ENCODE measurements at places on chromosomes 3 and 15.

GRCh38 chr3:140712301-140712700 lies 34.4 kb downstream of the TRIM42 start:
- no peak for DNase-seq

GRCh38 chr15:61146091-61146930 lies 82.8 kb downstream of the RORA start:
- no peak for DNase-seq

GRCh38 chr3:75906555-75907112 lies 121.3 kb upstream of the ZNF717 start:
- DNase-seq = peak; percentile 68

DNA sequence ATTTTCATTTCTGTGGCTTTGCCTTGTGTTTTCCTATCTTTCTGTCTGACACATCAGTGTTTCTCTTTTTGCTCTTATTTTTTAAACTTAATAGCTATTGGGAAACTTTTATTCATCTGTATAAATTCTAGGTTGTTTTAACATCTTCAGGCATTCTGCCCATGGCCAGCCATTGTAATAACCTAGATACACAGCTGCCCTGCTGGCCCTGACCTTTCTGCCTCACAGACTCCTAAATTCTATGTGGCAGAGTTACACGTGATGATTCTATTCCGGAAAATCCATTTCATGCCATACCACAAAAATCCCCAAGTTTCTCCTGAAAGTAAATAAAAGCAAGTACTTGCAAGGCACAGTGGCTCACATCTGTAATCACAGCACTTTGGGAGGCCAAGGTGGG lies 150.1 kb downstream of the UACA start:
- no peak for DNase-seq

GRCh38 chr15:61915640-61916039 lies 144.6 kb downstream of the VPS13C start:
- DNase-seq = no peak

- DNase-seq = no peak
Observed at GRCh38 chr15:33374226-33374914, 63.6 kb downstream of the RYR3 start.

DNA sequence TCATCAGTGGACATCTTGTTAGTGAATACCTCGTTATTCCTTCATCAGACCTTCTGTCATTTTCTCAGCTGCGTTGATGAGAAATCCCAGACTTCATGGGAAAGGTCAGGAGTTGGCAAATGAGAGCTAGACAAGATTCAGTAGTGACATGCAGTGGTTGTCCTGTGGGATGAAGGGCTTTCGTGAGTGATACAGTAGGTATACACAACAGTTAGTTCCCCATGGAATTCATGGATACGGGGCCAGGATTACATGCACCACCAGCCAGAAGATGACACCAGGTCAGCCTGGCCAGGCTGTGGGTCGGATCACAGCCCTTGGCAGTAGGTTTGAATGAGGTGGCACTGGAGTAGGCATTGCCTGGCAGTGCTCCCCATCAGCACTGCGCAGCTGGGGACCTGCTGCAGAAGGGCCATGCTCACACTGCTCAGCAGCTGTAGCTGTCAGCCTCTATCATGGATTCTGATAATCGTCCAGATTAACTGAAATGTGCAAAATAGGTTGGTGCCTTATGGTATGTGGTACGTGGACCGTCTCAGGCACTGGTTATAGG lies 150.1 kb downstream of the SLCO3A1 start:
- DNase-seq = no peak

GRCh38 chr15:71434774-71435173 lies 319.5 kb downstream of the THSD4 start:
- DNase-seq = no peak

DNA sequence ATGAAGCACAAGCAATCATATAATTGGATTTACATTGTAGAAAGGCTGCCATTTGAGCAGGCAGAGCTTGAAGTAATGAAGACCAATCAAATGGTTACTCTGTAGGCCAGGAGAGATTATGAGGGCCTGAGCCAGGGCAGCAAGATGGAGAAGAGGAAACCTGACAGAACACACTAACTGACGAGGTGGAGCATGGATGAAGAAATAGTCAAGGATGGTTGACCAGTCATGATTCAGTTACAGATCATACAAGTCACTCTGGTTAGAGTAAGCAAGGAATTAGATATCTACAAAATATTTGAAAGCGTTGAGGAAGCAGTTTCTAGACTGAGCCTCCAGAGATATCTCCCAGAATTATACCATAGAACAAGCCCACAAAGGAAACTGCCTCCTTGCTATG lies 101.8 kb upstream of the THSD4 start:
- no peak for DNase-seq

GRCh38 chr15:23648920-23649515 lies 1.4 kb upstream of the MAGEL2 start:
- DNase-seq = peak; percentile 6

DNA sequence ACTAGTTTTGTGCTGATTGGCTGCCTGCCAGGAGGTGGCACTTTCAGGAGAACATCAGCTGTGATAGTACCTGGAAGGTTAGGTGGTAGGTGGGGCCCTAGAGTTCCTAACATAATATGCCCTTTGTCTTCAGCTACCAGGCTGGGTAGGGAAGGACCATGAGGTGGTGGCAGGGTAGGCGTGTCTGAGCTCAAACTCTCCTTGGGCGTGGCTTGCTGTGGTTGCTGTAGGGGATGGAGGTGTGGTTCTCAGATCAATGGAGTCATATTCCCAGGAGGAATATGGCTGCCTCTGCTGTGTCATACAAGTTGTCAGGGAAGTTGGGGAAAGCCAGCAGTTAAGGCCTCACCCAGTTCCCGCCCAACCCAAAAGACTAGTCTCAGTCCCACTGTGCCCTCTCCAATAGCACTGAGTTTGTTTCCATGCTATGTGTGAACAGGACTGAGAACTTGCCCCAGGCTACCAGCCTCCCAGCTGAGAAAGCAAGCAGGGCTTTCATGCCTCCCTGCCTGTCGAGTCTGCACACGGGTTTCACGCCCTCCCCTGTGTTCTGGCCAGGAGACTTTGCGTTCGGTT lies 107.7 kb downstream of the CHCHD4 start:
- DNase-seq = no peak

- no peak for DNase-seq
Observed at GRCh38 chr15:78571382-78571781, 6.1 kb downstream of the CHRNA5 start.
